ENCODE measurements at places on chromosomes 16 and 17. TPM values are rescaled to one million over a fixed set of nuclear protein-coding genes. Genes with fewer than 3 reads are reported as not detected.

The EPN3 gene
- 72.1 TPM for total RNA-seq

The CBX8 gene
- total RNA-seq, result 13.3 TPM

The AHSP gene
- total RNA-seq, result not detected

The CFAP97D1 gene
- total RNA-seq, result not detected

The TMIGD1 gene
- total RNA-seq, result 0.24 TPM

The TBC1D3G gene
- total RNA-seq, result not detected

The KCNH4 gene
- not detected for total RNA-seq

The FOXF1 gene
- 3.4 TPM for total RNA-seq

The OR4D2 gene
- total RNA-seq, result not detected

The DHX58 gene
- total RNA-seq, result 1.3 TPM

The ZSCAN10 gene
- total RNA-seq, result not detected

The GCGR gene
- 1.7 TPM for total RNA-seq

The CDH11 gene
- 34.5 TPM for total RNA-seq

The CIBAR2 gene
- 4.9 TPM for total RNA-seq

The KCNJ18 gene
- not detected for total RNA-seq

The DDX28 gene
- total RNA-seq, result 14.7 TPM

The MT1E gene
- total RNA-seq, result 12.5 TPM

The AANAT gene
- total RNA-seq, result not detected

The NOTUM gene
- 1.9 TPM for total RNA-seq

The KRTAP9-2 gene
- not detected for total RNA-seq

The EVPLL gene
- total RNA-seq, result not detected

The CHST6 gene
- 6.0 TPM for total RNA-seq

The ZPBP2 gene
- total RNA-seq, result not detected

The NOMO2 gene
- total RNA-seq, result 90.5 TPM

The FAM117A gene
- total RNA-seq, result 8.4 TPM

The CDRT15 gene
- total RNA-seq, result not detected

The RUNDC3A gene
- total RNA-seq, result 12.3 TPM

The TNS4 gene
- 1.8 TPM for total RNA-seq

The CA4 gene
- total RNA-seq, result 11.4 TPM

The ABCC12 gene
- not detected for total RNA-seq

The GRIN2A gene
- 0.57 TPM for total RNA-seq

The PRSS22 gene
- total RNA-seq, result 56.8 TPM

The HES7 gene
- not detected for total RNA-seq

The APRT gene
- 153 TPM for total RNA-seq

The CMTM4 gene
- total RNA-seq, result 64.4 TPM

The TEPSIN gene
- total RNA-seq, result 45.7 TPM

The PRR35 gene
- 0.12 TPM for total RNA-seq

The STH gene
- total RNA-seq, result not detected

The PPL gene
- total RNA-seq, result 142 TPM

The IKZF3 gene
- 0.29 TPM for total RNA-seq

The FBXW10 gene
- 0.22 TPM for total RNA-seq

The KIF2B gene
- total RNA-seq, result not detected

The CCL4 gene
- not detected for total RNA-seq

The PRSS36 gene
- 1.8 TPM for total RNA-seq

The SNAI3 gene
- total RNA-seq, result 0.79 TPM

The DRC3 gene
- total RNA-seq, result 8.9 TPM

The SDR42E2 gene
- total RNA-seq, result not detected

The KRT14 gene
- total RNA-seq, result 0.19 TPM

The TNFRSF17 gene
- total RNA-seq, result not detected

The ZDHHC7 gene
- total RNA-seq, result 55.0 TPM

The ITGAD gene
- total RNA-seq, result not detected

Measured in type B pancreatic cell (in vitro differentiated cells).